ENCODE measurements at places on chromosomes 11 and 22.
A peak's percentile ranks its signal among the peaks of the same experiment; 100 is the strongest.

GRCh38 chr11:1225386-1226225 lies 2.7 kb downstream of the MUC5B start:
- no peak for DNase-seq

GRCh38 chr11:14362611-14363010 lies 3.6 kb upstream of the RRAS2 start:
- DNase-seq, result no peak

DNA sequence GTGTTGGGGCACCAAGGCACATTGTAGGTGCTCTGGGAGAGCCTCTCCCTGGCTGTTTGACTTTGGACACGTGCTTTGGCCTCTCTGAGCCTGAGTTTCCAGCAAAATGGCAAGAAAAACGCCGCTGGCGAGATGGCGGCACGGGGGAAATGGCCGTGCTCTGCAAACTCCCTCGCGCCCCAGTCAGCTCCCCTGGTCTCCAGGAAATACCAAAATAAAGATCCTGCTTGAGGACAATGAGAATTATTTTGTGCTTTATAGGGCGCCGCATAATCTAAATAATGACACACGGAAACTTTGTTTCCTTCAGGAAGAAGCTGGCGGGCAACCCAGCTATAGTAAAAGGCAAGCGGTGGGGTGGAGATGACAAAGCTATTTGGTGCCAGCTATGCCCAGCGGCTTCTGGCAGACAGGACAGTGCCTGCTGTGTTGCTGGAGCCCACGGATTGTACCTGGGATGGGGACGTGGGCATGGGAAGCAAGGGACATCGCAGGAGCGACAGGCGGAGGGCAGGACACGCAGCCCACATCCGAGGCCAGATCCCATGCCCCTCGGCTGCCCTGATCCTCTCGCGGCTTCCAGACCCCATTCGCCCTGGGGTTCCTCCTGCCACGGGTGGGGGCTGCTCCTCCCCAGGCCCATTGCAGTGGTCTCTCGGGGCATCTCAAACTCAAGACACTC lies 26.3 kb upstream of the RFPL3 start:
- no peak for DNase-seq

DNA sequence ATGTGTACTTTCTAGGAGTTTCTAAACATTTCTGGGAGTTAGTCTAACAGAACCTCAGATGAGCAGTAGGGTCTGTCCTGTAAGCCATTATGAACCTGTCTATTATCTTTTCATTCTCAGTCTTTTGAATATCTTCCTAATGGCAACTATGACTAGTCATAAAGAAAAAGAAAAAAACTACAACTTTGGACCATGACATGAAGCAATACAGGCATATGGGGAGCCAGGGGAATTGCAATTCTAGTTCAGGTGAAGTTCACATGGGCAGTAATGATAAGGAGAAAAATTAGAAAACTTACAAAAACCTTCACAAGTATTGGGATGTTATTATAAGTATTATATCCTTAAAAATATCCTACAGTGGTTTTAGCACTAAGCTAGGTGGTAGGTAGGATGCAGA lies 649.0 kb upstream of the ANO5 start:
- DNase-seq, result no peak

GRCh38 chr11:114059984-114060391 lies 477 bp downstream of the ZBTB16 start:
- DNase-seq, result no peak

DNA sequence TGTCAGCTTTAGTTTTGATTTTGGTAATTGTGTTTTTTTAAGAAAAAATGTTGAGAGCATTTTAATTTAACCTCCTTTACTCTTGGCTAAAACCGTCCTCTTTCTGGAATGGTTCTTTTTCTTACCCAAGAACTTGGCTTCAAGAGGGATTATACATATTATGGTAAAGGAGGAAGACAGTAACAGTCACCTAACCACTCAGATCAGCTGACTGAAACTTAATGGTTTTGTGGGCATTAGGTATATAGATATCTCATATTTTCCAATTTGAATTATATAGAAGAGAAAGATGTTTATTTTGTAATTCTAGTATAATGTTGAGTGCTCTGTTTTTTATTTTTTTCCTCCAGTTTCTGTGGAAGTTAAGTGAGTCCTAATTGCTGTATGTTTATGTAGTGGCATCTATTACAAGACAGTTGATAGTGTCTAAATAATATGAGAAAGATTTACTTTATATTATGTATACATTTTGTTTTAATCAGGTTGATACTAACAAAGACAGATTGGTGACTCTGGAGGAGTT lies 36.6 kb upstream of the NCR3LG1 start:
- no peak for DNase-seq

DNA sequence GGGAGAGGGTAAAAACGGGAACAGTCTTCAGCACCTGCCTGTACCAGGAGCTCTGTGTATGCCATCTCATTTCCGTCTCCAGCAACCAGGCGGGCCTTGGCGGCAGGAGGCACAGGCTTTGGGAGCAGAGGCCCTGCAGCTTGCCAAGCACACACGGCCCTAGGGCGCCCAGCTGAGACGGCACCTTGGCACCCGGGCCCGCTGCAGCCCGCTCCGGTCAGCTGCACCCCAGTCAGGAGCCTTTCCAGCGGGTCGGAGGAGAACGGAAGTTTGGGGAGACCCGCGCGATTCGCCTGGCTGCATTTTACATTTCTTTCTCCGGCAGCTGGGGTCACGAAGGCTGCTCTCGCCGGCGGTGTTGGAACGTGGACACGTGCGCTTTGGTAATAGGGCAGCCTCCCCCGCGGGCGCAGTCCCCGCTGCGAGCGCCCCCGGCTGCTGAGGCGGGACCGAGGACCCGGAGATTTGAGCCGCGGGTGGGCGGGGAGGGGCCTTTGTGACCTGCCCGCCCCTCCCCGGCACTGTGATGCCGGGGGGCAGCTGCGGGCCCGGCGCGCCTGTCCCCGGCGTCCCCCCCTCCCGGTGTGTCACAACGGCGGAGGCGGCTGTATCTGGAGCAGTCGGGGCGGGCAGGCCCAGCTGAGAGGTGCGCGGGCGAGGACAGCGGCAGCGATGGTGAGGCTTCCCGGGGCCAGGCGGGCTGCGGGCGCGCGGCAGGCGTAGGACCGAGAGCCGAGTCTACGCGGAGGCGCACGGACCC lies at the start of gene TUBA8:
TSS of gene TUBA8 (plus strand) at position 616 of the 760 bp plus-strand sequence. CDS start at position 673, 57 bp downstream.
- DNase-seq, result no peak

GRCh38 chr11:34192481-34193401 lies 87.3 kb downstream of the NAT10 start:
- DNase-seq, result peak; percentile 91

GRCh38 chr11:45374653-45375059 lies 88.5 kb upstream of the SYT13 start:
- no peak for DNase-seq

GRCh38 chr11:128476729-128477128 lies 110.6 kb downstream of the ETS1 start:
- DNase-seq, result no peak
